ENCODE measurements at places on chromosomes 5 and 9.

DNA sequence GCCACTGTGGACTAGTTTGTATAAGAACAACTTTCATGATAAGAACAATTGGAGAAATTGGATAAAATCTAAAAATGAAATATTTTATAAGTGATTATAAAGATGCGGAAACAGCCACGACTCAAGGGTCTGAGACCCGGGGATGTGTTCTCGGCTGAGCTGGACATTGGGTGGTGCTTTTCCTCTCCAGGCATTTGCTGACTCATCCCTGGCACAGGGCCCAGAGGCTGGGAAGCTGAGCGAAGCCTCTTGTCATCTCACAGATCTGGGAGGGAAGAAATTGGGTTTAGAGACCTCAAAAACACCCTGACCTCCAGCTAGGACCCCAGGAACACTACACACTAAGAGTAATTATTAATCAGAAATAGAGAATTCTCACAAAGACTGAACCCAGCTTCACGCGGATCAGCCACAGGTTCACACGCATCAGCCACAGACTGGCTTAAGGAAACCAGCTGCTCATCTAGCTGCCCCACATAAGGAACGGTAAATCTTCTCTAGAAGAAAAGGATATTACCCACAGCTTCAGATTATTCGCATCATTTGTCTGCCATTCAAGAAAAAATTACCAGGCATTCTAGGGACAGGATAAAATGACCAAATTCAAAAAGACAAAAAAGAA, 2.8 kb upstream of the OR2V1 start:
- DNase-seq, result no peak

DNA sequence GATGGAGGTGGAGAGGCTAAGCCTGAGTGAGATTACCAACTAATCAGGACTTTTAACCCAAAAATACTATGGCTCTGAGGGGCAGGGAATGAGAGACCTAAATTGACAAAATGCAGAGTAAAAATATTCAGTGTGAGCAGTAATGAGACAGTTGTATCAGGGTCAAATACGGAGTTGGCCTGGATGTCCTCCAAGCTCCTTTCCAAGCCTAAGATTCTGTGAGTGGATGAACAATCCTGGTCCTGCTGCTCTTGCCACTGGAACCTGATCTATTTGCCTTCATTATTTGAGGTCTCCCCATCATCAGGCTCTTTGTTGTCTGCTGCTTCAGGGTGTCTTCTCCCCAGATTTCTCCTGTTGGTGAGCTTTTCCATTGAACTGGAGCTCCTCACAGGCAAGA, 1.1 kb downstream of the PDCD1LG2 start:
- no peak for DNase-seq

DNA sequence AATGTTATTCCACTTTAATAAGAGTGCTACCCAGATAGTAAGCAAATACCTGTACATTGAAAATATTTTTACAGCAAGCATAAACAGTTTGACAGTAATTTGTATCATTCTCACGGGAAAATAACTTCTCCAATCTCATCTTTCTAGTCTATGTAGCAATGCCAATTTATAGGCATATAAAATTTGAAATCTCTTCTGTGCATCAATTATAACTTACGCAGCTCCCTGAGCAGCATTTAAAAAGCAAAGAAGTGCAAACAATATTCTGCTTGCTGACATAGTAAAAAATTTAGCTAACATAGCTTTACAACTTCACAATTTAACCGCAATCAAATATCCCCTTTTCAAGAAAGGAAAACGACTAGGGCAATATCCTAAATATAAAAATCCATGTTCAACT, 257.3 kb downstream of the FBXL17 start:
- no peak for DNase-seq

- DNase-seq, result no peak
Observed at GRCh38 chr5:132686193-132686592, 12.4 kb downstream of the IL4 start.

DNA sequence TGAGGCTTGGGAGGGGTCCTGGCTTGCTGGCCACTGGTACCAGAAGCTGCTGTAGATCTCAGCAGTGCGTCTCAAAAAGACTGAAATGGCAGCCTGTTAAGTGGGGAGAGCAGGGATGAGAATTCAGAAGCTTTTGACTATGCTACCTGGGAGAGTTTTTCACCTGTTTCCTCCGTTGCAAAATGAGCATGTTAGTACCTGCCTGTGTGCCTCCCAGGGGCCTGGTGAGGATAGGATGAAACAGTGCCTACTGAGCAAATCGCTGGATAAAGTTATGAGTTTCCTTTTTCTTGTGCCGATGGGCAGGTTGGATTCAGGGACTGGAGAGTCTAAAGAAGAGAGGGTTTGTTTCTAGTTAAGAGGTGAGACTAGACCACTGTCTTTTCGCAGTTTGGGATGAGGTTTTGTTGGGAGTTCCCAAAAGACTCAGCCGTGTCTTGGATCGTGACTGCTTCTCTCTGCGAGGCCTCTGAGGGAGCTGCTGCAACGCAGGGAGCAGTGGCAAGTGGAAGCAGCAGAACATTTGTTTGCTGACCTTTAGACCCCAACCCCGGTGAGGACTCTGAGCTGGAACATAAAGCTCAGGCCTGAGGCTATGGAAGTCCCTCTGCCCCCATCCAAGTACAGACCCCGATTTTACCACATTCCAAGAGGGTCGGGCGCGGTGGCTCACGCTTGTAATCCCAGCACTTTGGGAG, 1.4 kb downstream of the RALGPS1 start:
- DNase-seq, result no peak

DNA sequence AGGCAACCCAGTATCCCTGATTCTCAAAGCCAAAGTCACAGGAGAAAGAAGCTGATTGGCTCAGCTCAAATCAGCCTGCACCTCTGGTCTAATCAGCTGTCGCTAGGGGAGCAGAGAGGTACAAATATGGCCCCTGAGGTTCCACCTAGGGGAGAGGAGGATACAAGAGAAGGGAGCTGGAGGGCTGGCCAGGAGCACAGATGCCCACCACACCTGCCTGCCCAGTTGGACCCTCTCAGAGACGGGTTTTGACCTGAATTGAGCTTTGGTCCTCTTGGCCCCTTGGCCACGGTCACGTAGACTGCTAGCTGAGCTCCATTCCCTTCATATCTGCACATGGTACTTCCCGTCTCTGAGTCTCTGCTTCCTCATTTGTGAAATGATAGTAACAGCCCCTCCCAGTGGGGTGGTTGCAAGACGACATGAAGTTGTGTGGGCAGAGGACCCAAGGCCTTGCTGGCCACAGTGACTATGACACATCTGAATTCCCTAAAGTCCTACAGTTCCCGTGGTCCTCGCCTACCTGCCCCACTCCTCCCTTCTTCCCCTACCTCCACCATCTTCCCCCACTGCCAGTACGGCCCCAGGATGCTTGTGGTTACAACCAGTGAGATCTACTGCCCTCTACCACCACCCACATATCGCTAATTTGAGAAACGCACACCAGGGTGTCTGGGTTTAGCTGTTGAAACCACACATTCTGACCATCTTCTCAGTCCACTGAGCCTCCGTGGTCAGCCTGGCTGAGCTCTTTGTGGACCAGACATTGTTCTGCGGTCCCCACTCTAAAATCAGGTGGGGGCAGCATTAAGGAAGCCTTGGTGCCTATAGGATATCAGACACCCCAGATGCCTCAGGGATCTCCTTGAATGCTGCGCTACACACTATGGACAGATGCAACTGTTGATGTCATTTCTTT, 60.3 kb upstream of the NEK6 start:
- DNase-seq, result no peak

GRCh38 chr5:10109299-10109698, 140.4 kb downstream of the ATPSCKMT start:
- no peak for DNase-seq

DNA sequence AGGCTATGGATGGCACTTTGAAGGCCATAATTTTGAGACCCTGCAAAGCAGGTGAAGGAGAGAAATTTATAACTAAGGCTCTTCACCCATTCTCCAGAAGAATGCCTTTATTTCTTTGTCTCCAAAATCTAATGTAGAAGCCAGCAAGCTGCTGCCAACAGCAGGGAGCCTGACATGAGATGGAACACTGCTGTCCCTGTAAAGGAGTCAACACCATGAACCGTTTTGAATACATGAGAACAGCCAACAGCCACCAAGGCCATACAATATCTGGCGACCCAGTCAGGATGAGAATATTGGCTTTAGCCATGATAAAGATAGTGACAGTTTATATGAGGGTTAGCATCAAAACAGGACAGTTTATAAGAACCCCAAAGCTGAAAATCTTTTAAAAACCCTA, 121.2 kb upstream of the LIFR start:
- DNase-seq, result no peak
